CD4-positive, alpha-beta T cell treated with Interleukin-2 at 100 ng/mL for 4 hours (primary cell): ENCODE measurements at places on chromosomes 16 and 17.

GRCh38 chr17:57761887-57762286 is 16.8 kb upstream of the CCDC182 start:
- DNase-seq: no peak

- no peak for DNase-seq
These were observed 40.3 kb upstream of the TNRC6A start for GRCh38 chr16:24689128-24689527.

- no peak for DNase-seq
These were observed 27.4 kb downstream of the CEP95 start for GRCh38 chr17:64534187-64534586.

- peak; percentile 7 for DNase-seq
These were observed 5.0 kb downstream of the CAMKK1 start for GRCh38 chr17:3887804-3888203.

DNA sequence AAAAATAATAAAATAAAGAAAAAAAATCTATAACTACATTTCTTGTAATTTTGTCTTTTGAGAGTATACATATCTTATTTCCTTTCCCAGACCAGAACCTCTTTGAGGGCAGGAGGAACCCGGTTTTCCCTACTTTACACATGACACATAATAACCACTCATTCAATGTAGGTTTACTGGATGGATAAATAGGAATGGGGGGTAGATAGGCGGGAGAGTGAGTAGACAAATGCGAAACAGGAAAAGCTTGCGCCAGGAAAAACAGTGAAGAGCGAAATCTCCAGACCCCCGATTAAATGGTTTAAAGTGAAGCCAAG is 515 bp upstream of the GOSR2 start:
- DNase-seq: no peak

- no peak for DNase-seq
These were observed 88.5 kb upstream of the ZNF267 start for GRCh38 chr16:31785126-31785525.

- DNase-seq: no peak
These were observed 297.2 kb downstream of the WWOX start for GRCh38 chr16:78396673-78397072.

DNA sequence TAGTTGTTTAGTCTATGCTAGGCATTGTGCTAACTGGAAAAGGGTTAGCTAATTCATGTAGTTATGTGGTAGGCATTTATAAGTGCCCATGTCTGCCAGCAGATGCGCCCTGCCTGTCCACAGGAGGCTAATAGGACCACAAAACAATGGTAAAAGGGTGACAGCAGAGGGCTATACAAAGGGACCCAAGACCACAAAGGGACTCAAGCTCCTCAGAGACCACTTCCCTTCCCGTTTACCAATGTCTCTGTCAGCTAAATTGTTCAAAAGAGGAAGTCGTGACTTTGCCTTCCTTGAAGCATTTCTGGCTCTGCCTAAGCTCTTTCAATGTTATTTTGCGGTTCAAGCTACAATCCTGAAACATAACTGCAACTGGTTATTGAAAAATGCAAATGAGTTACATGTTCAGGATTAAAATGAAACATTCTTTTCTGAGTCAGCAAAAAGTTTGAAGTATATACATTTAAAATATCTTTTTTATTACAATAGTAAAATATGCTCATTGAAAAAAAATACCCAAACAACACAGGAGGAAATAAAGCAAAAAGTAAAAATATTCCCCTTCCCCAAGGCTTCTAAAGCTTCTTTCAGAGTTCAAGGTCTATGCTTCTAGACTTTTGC is 149.2 kb downstream of the MAF start:
- DNase-seq: peak; percentile 8

DNA sequence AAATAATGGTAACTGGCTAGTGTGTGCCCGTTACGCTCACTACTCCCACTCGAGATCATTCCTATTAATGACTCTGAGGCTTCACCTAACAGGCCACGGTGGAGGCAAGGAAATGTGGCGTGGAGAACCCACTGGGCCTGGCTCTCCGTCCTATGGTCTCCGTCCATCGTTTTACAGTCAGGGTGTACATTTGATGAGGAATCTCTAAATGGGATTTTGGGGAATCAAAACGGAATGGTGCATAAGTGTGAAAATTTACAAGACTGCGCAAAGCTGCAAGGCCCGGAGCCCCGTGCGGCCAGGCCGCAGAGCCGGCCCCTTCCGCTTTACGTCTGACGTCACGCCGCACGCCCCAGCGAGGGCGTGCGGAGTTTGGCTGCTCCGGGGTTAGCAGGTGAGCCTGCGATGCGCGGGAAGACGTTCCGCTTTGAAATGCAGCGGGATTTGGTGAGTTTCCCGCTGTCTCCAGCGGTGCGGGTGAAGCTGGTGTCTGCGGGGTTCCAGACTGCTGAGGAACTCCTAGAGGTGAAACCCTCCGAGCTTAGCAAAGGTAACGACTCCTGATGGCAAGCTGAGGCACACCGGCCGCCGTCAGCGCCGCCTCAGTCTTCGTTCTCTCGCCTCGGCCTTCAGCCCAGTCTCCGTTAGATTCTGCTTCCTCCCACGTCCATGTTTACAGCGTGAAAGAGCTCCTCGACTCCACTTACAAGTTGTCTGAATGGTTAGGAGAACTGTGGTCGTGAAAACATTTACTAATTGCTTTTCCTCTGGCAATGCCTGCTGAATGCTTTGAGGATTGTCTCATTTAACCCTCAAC is at the start of gene RAD51C:
Gene RAD51C (plus strand): TSS at position 364 of the 817 bp plus-strand sequence. CDS start 42 bp downstream, at position 406.
- peak; percentile 88 for DNase-seq

DNA sequence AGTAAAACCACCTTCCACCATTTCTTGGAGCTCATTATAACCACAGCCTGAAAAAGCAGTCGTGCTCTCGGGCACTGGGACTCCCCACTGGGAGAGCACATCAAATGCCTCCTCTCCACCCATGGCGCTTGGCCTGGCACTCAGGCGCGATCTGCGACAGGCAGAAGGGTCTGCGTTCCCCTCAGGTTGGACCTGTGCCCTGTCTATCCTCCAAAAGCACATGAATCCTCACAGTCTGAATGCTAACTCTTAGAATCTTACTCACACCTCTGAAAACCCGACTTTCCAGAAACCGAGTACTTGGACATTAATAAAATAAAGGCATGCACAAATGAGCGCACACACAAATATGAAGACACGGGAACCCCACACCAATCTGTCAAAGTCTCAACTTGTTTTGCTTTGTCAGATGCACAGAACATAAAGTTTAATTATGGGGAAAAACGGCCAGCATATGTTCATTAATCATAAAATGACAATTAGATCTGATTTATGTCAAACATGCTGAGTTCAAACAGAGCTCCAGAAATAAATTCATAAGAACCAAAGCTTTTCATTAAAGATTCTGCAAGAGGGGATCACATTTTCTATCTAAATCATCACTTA is 20.5 kb upstream of the FAAP100 start:
- no peak for DNase-seq

GRCh38 chr17:50806141-50806643 is 29.2 kb upstream of the WFIKKN2 start:
- no peak for DNase-seq

DNA sequence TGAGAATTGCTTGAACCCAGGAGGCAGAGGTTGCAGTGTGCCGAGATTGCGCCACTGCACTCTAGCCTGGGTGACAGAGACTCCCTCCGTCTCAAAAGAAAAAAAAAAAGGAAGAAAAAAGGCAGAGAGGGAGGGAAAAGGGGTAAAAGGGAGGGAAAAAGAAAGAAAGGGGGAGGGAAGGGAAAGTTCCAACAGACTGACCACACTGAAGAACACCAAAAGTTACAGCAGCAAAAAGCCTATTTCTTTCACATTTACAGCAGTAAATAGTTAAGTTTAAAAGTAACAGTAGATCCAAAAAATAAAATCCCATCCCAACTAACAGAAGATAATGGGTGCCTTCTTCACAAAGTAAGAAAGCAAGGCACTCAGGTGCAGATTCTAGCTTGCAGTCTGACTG is 36.9 kb upstream of the C17orf78 start:
- no peak for DNase-seq

DNA sequence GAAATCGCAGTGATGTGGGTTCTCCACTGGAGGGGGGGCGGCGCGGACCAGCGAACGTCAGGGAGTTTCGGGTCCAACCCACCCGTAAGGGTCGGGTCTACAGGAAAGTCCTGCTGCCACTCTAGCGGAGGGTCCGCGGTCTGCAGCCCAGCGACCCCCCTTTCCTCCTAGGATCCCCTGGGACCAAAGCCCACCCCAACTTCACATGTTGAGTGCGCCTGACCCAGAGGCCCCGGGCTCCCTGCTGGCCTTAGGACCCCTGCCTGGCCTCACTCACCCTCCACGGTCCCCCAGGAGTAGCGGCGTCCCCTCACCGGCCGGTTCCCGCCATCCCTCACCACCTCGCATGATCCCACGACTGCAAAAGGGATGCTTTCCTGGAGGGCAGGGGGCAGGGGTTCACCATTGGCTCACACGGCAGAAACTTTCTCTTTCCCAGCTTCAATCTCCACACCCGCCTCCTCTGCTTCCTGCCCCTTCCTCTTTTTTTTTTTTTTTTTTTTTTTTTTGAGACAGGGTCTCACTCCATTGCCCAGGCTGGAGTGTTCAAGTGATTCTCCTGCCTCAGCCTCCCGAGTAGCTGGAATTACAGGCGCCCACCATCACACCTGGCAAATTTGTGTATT is 3.1 kb downstream of the SEPTIN1 start:
- DNase-seq: no peak

- DNase-seq: no peak
These were observed 500.8 kb downstream of the MAF start for GRCh38 chr16:79099716-79100115.

DNA sequence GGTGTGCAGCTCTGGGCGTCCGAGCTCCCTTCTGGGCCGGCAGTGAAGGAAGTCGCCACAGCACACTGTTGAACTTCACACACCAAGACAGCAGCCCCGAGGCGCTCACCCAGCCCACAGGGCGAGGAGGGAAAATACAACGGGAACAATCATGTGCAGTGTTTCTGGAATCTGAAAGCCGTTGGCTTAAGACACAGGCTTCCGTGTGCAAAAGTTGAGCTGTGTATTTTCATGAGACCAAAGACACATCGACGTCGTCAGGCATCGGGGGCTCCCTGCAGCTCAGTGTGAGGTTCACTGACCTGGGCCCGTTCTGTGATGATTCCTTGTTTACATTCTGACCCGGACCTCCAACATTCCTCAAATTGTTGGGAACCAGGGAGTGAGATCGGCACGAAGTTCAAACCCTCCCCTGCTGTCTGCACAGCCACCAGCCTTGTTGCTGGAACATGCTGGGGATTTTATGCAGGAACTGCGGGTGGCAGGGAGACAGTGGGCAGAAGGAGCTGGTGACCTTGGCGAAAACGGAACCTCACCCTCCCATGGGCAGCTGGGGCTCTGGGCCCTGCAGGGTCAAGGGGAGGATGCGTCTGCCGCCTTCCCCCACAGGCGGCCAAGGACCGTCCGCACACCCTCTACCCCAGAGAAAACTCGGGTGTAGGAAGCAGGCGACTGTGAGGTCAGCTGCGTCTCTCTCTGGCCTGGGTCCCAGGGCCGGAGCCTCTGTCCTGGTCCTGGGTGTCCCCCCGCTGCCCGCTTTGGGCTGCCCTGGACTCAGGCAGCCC is 72.2 kb downstream of the METRNL start:
- DNase-seq: no peak

GRCh38 chr16:877242-878071 is 76.9 kb upstream of the GNG13 start:
- DNase-seq: no peak
